ENCODE measurements at places on chromosomes 5 and 9.

DNA sequence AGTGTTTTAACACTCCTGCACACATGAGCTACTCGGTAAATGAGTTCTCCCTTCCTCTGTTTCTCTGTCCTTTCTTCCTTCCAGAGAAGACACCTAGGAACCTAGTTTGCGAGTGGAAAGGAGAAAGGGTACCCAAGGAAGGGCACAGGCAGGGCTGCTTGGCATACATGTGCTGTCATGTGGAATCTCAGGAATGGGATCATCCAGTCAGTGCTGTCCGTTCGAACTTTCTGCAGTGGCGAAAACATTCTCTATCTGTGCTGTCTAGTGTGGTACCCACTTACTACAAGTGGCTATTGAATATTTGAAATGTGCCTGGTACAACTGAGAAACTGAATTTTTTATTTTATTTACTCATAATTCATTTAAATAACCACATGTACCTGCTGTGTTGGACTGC is 28.0 kb downstream of the NLN start:
- no peak for DNase-seq

DNA sequence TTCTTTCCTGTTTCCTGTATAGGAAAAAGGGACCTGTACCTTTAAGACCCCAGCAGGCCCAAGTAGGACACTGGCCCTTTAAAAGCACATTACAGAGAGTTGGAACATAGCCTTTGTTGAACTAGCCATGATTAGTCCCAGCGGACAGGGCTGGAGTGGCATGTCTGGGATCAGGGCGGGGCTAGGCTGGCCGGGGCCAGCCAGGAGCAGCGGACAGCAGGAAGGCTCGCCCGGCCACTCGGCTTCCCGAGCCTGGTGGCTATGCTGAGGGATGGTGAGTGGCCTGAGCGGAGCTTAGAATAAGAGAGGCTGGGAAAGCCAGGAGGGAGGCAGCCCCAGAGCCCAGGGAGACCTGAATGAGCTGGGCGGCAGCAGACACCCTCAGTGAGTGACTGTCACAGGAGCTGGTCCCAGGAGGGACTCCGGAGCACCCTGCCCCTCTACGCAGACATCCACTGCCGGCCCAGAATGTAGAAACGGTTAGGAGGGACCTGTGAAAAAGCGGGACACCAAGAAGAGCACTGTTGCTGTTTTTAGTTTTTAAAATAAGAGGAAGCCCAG is 92.1 kb downstream of the DAB2IP start:
- DNase-seq = no peak

GRCh38 chr9:118609355-118610044 is 759.7 kb downstream of the BRINP1 start:
- no peak for DNase-seq

GRCh38 chr9:16152276-16153101 is 599.6 kb downstream of the CCDC171 start:
- no peak for DNase-seq

- peak; percentile 69 for DNase-seq
Measured at GRCh38 chr9:127568971-127569885, 42.8 kb upstream of the STXBP1 start.

DNA sequence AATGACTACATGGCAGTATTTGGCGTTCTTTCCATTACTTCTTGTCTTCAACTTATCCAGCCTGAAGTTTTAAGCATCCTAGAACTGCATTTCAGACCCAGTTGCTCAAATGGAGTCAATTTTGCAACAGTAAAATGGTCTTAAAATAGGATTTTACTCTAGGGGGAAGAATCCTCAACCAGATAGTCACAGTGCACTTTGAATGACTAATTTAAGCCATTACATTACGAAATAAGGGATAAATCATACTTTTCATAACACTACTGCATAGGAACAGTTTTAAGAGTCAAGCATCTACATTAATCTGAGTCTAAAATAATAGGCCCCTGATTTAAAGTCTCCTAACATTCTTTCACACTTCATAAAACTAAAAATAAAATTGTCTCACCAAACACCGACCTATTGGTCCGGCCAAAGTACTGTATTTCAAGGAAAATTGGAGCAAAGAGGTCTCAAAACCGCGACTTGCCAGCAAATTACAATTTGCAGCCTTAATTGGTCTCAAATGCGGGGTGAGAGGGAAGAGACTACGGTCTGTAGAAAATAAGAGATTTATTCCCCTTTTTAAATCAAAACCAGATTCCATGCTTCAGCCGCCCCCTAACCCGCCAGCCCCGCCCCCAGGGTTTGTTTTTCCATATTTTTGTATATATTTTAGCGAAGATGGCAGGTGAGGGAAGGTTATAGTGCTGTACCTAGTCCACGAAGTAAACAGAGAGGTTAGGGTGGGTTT is 1.2 kb upstream of the SMARCA2 start:
- DNase-seq = no peak

GRCh38 chr9:136512651-136513071 is 29.8 kb upstream of the SEC16A start:
- no peak for DNase-seq

DNA sequence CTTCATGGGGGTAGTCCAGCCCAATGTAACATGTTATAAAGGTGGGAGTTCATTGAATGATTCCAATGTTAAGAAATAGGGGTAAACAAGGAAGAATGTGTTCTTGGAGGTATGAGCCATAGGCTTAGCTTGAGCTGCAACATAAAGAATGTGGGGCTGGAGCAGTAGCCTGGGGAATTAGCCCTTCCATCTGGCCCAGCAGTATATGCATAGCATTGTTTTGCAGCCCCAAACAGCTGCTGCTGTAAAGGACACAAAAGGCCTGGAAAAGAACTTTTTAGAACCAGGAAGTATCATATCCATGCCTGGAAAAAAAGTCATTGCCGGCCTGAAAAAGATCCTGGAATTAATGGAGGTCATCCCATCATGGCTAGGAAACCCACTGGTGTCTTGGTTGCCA is 55.8 kb upstream of the SMARCA2 start:
- DNase-seq = no peak

- DNase-seq = no peak
Measured at GRCh38 chr9:114187827-114188226, 32.5 kb downstream of the COL27A1 start.

DNA sequence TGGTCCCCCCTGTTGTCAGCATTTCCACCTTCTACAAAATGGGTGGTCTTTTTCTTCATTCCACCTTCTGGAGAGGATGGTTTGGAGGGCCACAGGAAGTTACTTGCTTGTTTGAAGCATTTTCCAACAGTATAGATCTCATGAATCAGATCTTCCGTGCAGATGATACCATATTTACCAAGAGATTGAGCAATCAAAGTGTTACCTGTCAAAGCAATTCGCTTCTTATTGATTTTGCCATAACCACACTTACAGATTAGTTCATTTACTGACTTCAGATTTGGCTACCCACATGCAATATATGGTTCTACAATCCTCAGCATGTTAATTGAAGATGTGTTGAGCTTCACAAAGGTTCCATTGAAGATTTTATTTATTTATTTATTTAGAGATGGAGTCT is 14.0 kb upstream of the TEX48 start:
- no peak for DNase-seq

GRCh38 chr9:116504893-116505480 is 182.1 kb upstream of the TRIM32 start:
- no peak for DNase-seq

- no peak for DNase-seq
Measured at GRCh38 chr5:16391858-16392649, 73.5 kb downstream of the ZNF622 start.

DNA sequence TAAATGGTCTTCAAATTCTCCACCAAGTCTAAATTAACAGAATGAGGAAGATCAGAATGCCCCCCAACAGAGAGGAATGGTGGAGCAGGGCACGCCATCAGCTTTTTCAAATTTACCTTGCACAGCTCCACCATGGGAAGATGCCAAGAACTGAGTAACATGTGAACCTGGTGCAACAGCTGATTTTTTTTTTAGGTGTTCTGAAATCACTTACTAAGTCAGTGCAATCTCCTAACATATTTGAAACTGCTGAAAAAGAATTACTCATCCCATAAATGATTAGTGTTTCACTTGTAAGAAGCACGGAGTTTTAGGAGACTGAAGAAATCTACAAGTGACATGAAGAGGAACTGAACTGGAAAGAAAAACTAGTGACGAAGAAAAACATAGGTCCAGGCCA is 5.1 kb downstream of the TMEM245 start:
- DNase-seq = no peak

- DNase-seq = no peak
Measured at GRCh38 chr5:50887889-50888633, 221.6 kb downstream of the PARP8 start.

GRCh38 chr9:117083559-117083958 is 331.3 kb downstream of the ASTN2 start:
- DNase-seq = no peak

DNA sequence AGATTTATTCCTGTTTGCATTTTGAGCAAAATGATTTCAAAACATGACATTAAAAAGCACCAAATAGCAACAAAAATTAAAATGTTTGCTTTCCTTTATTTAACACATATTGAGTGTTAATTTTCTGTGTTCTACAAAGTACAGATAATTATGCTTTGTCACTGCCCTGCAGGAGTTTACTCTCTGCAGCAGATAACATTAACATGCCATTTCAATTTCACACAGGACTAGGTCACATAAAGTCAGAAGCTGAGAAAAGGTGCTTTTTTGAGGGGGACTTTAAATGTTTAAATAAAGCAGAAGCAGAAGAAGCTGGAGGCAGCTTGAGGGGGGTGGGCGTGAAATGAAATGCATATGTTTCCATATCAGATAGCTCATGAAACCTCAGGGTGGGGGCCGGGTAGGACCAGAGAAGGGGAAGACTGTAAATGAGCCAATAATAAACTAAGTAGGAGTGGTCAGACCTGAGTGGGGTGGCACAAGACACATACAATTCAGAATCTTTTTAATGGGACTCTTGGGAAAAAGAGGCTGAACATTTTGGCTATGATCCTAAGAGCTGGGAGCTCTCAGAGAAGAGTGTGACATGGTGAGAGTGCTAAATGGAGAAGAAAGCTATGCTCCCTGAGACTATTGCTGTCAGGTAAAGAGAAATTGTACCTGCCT is 387.5 kb downstream of the FAM170A start:
- DNase-seq = no peak

GRCh38 chr5:148976569-148977381 is 86.1 kb downstream of the SH3TC2 start:
- DNase-seq = no peak

- DNase-seq = no peak
Measured at GRCh38 chr9:72924154-72924790, 28.6 kb downstream of the ALDH1A1 start.

GRCh38 chr9:134597041-134597913 is 44.3 kb upstream of the COL5A1 start:
- DNase-seq = no peak

GRCh38 chr5:77181173-77181572 is 29.3 kb upstream of the PDE8B start:
- no peak for DNase-seq

DNA sequence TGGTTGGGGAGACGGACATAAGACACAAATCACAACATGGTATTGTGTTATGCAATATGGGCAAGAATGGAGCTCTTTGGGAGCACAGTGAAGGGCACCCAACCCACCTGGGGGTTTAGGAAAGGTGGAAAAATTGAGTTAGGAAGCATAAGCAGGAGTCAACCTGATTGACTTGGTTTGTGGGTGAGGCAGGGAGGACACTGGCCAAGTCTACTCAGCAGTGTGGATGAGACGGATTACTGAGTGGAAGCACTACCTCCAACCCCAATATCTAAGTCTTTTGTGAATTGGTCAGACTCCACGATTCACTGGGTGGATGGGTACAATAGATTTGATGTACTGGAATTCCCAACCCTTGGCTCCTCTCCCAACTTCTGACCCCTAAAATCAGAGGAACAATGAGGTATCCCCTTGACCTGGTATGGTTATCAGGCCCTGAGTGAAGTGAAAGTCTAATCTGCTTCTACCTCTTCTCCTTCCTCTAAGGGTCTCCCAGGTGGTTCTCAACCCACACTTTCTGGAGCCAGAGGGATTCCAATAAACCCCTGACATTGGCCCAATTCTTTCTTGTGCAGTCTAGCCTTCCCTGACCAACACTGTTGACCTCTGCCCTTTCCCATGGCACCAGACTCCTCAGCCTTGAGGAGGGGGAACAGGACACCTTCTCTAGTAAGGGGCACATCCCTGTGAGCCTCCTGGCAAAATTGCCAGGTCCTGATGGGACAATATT is 5.2 kb downstream of the EGR1 start:
- no peak for DNase-seq

GRCh38 chr9:89207026-89207425 is 28.4 kb upstream of the SHC3 start:
- DNase-seq = no peak
